Esophagus muscularis mucosa (tissue), 4 donors: ENCODE measurements at places on chromosomes 2 and 18.

DNA sequence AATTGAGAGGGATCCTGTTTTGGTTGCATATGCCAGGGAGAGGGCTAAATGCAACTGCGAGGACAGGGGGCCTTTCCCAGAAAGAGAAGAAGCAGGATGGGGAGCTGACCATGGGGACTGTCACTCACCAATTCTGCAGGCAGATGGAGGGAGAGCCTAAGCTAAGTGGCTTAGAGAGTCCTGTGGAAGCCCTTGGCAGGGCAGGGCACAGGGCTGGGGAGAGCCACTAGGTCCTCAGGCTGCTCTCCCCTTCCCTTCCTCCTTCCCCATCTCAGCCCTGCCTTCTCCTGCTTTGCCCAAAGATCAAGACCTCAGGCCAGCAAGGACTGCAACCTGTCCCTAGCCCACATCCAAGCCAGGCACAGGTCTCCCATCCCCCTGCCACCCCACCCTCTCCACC lies 24.4 kb upstream of the CATIP start:
- peak; percentile 80 for DNase-seq

DNA sequence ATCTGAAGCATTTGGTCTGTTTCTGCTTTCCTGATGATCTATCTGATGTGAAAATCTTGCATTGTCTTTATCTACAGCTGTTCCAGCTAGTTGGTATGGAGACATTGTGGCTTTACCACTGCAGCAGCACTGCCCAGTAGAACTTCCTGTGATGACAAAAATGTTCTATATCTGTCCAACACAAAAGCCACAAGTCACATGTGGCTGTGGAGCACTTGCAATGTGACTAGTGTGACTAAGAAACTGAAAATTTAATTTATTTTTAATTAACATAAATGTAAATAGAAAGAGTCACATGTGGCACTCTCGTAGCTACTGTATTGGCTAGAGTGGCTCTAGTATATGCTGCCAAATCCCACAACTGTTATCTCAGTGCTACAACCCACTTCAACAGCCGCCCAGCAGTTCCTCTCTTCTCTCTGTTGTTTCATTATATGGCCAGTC lies 425.7 kb downstream of the SETBP1 start:
- DNase-seq, result no peak

DNA sequence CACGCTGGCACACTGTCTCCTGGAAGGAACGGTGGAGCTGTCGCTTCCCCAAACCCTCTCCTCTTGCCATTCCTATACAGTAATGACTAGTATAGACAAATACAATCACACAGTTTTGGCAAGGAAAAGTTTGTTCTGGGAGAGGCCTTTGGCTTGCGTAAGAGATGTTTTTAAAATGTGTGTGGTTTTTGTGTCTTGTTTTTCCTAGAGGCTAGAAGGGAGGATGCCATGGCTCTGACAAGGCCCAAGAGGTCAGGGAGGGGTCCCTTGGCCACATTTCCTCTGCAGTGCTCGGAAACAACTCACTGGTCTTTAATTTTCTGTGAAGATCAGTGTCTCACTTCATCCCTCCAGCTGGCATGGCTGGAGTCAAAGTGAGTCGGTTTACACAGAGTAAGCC lies 195.9 kb downstream of the SH3RF3 start:
- no peak for DNase-seq

- no peak for DNase-seq
Observed at GRCh38 chr18:23552505-23552904, 33.8 kb downstream of the NPC1 start.

DNA sequence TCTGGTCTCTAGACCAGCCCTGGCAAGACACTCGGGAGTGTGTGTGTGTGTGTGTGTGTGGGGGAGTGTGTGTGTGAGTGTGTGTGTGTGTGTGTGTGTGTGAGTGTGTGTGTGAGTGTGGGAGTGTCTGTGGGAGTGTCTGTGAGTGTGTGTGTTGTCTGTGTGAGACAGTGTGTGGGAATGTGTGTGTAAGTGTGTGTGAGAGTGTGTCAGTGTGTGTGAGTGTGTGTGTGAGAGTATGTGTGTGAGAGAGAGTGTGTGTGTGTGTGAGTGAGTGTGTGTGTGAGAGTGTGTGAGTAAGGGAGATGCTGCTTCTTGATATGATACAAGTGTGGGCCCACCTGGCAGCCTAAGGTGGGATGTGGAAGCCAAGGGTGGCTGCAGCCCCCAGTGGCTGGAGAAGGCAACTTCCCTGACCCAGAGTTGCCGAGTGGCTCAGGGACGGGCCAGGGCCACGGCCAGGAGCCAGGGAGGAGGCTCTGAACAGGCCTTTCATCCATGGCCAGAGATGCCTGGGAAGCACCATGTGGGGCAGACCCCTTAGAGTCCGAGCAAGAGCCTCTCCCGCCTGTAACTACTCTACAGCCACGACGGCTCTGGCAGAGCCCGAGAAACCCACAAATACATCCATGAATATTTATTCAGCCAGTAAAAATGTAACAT lies 159.3 kb upstream of the MYCN start:
- DNase-seq, result no peak

DNA sequence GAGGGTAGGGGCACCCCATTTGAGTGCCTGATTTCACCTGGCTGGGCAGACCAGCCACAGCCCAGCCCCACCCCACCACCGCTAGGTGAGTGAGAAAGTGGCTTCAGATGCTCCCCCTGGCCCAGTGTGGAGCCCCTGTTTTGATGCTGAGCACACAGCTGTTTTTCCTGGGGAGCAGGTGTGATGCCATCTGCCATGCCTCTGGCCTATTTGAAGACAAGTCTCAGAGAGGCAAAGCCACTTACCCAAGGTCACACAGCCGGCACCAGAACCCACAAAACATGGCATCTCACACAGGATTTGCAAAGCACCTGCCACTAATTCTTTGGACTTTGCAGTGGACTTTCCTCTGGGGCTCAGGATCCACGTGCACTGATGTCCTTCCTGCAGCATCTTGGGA lies 131.3 kb downstream of the INHBB start:
- DNase-seq, result no peak

- no peak for DNase-seq
Observed at GRCh38 chr2:9770308-9771100, 72.8 kb upstream of the TAF1B start.

GRCh38 chr18:26565514-26565913 lies 17.2 kb upstream of the KCTD1 start:
- no peak for DNase-seq

- no peak for DNase-seq
Observed at GRCh38 chr2:66581339-66582103, 146.6 kb downstream of the MEIS1 start.

DNA sequence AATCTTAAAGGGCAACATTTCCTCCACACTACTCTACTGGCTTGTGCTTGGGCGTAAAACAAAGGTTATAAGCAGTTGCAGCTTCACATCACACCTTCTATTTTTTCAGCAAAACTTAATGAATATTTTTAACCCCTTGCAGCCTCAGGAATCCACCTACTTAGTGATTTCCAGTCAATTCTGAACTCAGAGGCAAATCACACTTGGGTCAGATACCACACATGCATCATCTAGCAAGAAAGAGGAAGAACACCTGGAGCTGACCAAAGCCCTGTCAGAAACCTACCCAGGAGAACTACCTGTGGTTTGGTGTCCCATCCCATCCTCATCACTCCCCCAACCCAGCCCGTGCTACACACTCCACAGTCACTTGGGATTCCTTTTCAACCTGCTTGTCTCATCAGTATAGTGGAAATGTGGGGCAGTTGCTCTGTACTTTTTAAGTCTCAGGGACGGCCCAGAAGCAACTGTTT lies 25.5 kb downstream of the PIAS2 start:
- no peak for DNase-seq

GRCh38 chr2:238501311-238501710 lies 74.6 kb downstream of the ASB1 start:
- no peak for DNase-seq

- no peak for DNase-seq
Observed at GRCh38 chr2:224894356-224894755, 147.9 kb downstream of the DOCK10 start.

- no peak for DNase-seq
Observed at GRCh38 chr2:110718990-110719389, 13.4 kb upstream of the ACOXL start.

GRCh38 chr2:181575024-181575649 lies 81.8 kb downstream of the CERKL start:
- no peak for DNase-seq

DNA sequence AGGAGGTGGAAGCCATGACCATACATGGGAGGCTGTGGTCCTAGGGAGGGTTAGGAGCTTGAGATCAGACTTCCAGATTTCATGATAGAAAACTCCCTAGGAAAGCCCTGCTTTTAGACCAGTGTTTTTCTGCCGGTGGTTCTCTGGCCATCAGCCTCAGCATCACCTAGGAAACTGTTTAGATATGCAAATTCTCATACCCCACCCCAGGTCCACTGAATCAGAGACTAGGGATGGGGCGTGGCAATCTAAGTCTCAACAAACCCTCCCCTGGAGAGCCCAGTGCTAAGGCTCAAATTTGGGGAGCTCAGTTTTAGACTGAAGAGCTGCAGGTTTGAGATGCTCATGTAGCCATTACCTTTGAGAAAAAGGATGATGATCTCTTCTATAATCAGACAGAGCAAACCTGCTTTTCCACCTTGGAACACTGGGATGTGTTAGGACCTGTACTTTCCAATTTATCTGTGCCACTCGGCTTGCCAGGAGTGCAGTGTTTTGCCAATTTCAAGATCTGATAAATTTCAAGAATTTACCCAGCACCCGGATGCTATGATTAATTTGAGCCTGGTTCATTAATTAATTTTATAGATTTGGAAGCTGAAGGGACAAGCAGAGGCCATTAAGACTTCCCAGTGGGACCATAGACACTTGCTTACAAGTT lies 31.5 kb upstream of the LYPD6B start:
- DNase-seq, result no peak

- no peak for DNase-seq
Observed at GRCh38 chr2:209526561-209526960, 102.7 kb downstream of the MAP2 start.

DNA sequence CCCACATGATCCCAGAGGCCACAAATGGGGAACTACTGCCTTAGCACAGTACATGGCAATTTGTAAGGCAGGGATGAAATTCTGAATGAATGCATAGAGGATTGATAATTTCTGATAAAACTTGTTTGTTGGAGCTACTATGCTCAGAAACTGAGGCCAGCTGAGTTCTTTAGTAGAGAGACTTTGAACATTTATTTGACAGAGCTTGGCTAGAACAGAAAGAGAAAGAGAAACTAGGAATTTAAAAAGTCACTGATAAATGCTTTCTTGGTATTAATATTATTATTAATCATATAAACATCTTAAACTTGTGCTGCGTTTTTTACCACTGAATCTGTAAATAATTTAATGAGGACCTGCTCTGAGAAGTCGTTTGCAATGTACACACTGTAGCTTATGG lies 923.7 kb upstream of the CNTNAP5 start:
- no peak for DNase-seq

- no peak for DNase-seq
Observed at GRCh38 chr2:207434899-207435465, 94.8 kb upstream of the CREB1 start.

DNA sequence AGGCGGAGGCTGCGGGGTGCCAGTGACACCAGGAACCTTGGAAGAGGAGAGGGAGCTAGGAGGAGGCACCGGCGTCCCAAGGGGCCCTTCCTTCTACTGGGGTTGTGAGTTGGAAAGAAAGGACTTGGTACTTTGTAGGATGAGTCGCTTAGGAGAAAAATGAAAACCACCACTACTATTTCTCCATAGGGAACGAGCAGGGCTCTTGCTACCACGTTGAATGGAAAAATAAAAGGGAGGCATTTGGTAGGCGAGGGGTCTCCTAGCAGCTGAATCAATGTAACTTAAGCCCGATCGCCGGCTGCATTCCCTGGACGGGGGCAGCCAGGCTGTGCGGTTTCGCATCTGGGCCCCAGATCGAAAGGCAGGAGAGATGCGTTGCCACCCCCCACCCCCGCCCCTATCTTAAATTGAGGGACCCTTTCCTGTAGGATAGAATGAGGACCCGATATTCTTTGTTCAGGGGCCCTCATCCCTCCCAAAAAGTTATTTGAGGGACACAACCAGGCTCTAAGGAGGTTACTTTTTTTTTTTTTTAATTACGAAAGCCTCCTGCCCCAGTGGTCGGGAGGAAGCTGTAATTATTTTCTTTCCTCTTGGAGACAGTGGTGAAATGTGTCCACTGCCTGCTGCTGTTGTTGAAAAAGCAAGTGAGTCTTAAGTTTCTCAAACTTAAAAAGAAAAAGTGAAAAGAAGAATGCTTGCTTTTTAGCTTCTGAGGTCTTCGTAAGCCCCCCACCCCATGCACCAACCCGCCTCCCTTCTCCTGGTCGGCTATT lies 1.3 kb downstream of the IGFBP2 start:
- DNase-seq, result no peak

GRCh38 chr2:220006152-220006621 lies 378.8 kb downstream of the SLC4A3 start:
- DNase-seq, result no peak

DNA sequence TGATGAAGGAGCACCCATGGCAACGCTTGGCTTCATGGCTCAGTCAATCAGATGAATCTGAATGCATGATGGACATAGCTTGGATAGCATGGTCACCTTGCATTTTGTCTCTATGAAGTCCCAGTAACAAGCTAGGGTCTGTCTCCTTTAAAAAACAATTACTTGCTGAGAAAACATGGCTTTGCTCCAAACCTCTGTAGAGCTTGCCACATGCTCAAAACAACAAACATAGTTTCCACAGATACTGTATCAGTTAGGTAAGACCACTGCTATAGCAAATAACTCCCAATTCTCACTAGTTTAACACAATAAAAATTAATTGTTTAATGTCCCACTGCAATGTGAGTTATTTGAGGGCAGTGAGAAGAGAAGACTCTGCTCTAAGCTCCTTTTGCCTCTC lies 401.0 kb downstream of the IRS1 start:
- no peak for DNase-seq

DNA sequence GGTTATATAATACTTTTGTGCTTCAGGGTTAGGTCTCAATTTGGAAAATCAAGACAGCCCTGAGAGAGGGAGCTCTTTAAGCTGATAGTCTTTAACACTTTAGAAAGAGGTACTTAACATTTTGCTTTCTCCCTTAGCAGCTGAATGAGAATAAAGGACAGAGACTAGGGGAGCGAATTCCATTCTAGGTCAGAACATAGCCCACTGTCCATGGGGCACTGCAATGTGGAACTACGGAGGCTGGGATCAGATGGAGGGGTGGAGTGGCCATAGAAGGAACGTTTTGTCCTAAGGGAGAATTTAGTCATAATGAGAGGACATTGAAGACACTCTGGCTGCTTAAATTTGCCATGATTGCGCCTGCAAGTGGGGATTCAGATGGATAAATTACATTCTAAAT lies 794 bp downstream of the GKN2 start:
- DNase-seq, result no peak

GRCh38 chr2:18047213-18047611 lies 168.7 kb downstream of the KCNS3 start:
- DNase-seq, result no peak

DNA sequence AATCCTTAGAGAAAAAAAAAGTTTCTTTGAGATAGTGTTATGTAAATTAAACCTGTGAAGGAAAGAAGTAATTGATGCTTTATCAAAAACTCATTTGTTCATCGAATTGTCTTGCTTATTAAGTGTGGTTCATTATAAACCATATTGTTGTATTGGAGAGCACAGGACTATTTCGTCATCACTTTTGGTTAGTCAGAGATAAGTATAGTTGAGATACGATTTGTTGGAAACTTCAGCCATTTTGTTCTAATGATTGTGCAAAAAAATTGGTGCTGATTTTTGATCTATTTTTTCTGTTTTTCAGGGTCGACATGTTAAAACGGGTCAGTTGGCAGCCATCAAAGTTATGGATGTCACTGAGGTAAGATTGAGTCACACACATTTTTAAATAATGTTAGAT lies 92.9 kb downstream of the MAP4K4 start:
- DNase-seq, result no peak
